ENCODE measurements at places on chromosomes 16 and 17.
A peak's percentile ranks its signal among the peaks of the same experiment; 100 is the strongest.

- no peak for DNase-seq
These were observed 102.5 kb downstream of the RBFOX3 start for GRCh38 chr17:79508291-79508716.

DNA sequence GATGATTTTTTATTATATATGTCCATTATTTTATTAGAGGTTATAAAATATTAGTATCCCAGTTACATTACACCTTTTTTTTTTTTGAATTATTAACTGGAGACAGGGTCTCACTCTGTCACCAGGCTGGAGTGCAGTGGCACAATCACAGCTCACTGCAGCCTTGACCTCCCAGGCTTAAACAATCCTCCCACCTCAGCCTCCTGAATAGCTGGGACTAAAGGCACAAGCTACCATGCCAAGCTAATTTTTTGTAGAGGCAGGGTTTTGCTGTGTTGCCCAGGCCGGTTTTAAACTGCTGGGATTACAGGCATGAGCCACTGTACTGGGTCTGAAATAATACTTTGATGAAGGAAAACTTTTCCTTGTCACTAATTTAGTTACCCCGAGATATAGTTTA lies 63.6 kb downstream of the VMP1 start:
- DNase-seq: no peak

DNA sequence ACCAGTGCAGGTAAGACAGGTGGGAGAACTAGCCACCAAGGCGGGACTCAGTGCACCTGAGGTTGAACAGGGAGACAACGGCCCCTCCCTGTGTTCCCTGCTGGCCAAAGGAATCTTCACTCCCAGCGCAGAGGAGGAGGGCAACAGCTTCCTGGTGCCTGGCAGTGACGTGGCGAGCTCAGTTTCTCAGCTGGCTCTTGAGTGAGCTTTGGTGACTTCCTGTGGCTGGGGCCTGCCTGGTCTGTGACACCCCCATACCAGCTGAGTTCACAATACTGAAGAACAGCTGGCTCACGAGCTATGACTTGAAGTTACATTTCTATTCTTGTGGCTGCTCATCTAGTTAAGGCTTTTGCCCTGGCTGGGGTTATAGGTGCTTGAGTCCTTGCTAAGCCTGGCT lies 26.1 kb downstream of the WNT9B start:
- DNase-seq: no peak

DNA sequence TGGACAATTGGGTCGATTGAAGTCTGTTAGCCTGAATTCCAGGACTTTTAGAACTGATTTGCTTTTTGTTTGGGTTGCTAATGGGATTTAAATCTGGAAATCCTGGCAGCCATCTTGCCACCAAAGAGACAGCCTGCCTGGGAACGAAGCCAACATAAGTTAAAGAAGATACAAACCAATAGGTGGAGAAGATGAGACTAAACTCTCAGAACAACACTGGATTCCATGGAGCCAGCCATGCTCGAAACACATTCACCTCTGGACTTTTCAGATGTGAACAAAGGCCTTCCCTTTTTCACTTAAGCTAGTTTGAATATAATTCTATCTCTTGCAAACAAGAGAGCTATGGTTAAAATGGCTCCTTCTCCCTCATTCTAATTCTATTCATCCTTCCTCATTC lies 135.9 kb downstream of the TOX3 start:
- no peak for DNase-seq

DNA sequence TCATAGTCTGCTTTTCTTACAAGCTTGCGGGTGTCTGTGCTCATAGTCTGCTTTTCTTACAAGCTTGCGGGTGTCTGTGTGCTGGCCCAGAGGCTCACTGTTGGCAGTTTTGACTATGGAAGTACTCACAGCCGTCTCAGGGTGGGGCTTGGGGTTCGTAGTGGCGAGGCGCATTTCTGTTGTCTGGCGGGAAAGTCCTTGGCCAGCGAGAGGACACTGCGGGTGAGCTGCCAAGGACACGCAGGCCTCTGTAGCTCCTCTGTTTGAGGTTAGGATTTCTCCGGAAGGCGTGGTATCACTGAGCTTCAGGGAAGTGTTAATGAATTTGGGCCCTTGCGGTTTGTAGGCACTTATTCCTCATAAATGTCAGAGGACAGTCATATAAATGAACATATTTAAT lies 13.5 kb downstream of the TBCD start:
- DNase-seq: no peak

GRCh38 chr16:83302853-83303252 lies 504.9 kb upstream of the HSBP1 start:
- DNase-seq: no peak

DNA sequence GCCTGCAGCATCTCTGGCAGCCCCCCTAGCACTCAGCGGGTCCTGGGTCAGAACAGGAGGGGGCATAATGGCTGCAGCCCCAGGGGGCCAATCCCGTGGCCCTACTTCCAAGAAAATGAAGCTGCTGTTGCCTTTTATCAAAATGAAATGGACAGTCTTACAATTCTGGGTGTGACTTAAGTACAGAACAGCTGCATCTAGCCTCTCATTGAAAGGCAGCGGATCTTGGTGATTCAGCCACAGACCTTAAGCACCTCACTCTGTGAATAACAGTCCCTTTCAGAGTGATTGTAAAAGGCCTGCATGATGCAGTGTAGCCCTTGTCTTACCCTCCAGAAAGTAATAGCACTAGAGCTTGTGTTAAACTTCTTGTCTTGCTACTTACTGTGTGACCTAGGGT lies 11.5 kb upstream of the UMOD start:
- no peak for DNase-seq

DNA sequence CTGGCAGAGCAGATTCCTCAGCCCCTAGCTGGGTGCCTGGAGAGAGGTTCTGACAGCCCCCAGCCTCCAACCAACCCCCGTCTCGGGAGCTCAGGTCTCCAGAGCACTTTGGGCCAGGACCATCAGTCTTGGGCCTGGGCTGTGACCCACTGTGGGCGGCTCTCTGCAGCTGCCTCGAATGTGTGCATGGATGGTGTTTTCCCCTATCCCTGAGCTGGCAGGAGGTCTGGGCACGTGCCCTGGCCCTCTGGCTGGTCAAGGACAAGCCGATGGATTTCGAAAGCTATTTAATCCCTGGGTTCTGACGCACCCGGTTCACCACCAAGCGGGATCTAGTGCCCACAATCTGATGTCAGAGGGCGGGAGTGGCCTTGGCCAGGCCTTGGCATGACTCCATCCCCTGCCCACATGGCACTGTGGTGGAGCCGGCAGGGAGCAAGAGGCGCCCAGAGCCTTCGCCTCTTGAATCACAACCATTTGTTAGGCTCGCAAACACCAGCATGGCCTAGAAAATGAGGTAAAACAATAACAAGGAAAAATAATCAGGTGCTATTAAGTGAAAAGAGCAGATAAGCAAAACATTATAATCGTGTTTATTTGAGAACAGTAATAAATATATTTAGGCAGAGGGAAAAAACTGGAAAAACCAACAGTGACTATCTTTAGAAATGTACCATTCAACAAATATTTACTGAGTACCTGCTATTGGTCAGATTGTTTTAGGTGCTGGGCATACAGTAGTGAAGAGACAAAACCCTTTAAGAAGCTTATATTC lies 69.3 kb upstream of the TOB1 start:
- DNase-seq: no peak

GRCh38 chr17:9011001-9011400 lies 10.3 kb upstream of the NTN1 start:
- DNase-seq: no peak

DNA sequence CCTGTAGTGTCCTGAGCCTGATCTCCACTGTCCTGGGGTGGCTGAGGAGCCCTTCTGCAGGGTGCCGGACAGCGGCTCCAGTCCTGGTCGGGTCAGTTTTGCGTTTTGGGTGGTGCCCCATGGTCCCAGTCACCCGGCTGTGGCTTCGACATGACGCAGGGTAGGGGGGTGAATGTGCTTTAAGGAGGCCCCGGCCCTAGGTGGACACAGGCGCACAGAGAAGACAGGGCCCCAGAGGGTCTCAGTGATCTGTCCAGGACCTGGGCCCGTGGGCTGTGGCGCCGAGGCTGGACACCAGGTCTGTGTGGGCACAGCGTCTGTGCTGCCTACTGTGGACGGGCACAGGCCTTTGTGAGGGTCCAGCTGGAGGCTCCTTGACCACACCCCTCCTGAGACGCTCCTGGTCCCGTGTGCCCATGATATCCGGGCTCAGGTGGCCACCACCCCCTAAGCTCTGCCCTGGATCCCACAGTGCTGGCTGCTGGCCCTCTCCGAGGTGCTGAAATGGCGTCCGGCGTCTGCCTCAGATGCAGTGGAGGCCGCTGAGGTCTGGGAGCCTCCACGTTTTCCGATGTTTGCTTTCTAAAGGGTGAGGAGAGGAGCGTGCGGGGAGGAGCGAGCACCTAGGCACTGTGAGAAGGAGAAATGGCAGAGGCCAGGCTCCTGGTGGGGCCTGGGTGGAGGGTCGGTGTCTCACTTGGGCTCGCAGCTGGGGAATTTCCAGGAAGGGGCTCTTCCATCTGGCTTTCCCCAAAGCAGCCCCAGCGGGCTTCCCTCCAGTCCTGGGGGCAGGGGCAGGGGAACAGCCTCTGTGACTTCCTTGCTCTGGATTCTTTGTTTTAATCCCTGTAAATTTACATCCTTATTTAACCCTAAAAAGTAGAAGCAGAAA lies 56.1 kb upstream of the ACSF3 start:
- no peak for DNase-seq

- no peak for DNase-seq
These were observed 520.7 kb downstream of the MAF start for GRCh38 chr16:79079656-79080420.

DNA sequence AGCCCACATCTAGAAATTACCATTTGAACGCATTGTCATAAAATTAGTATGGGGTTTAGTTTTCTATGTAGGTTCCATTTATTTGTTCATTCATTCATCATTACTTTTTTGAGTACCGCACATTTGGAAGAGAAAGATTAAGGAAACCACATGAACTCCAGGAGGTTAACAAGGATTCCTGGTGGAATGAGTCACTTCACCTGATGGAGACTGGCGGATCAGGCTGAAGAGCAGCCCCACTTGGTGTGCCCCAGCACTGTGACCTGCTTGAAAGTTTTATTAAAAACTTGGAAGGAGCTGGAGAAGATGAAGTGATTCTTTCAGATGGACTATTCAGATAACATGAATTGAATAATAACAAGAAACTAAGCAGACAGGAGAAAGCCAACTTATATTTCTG lies 293.6 kb upstream of the CDH11 start:
- DNase-seq: no peak

GRCh38 chr17:56978441-56979090 lies 635 bp downstream of the SCPEP1 start:
- DNase-seq: no peak

- peak; percentile 40 for DNase-seq
These were observed 4.7 kb upstream of the IL17C start for GRCh38 chr16:88633684-88634140.

GRCh38 chr16:83023640-83024039 lies 396.9 kb downstream of the CDH13 start:
- DNase-seq: no peak

- no peak for DNase-seq
These were observed 31.9 kb upstream of the CPNE2 start for GRCh38 chr16:57060323-57061083.

- DNase-seq: no peak
These were observed 34.1 kb downstream of the CUEDC1 start for GRCh38 chr17:57920916-57921703.

DNA sequence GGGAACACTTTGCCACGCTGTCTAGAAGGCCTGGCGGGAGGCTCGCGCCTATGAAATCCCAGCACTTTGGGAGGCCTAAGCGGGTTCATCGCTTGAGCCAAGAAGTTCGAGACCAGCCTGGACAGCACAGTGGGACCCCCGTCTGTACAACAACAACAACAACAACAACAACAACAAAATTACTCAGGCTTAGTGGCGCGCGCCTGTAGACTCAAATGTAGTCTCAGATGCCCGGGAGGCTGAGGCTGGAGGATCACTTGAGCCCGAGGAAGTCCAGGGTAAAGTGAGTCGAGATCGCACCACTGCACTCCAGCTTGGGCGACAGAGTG lies 297 bp upstream of the SLFN13 start:
- no peak for DNase-seq

- DNase-seq: no peak
These were observed 55.5 kb downstream of the RPH3AL start for GRCh38 chr17:296906-297690.

DNA sequence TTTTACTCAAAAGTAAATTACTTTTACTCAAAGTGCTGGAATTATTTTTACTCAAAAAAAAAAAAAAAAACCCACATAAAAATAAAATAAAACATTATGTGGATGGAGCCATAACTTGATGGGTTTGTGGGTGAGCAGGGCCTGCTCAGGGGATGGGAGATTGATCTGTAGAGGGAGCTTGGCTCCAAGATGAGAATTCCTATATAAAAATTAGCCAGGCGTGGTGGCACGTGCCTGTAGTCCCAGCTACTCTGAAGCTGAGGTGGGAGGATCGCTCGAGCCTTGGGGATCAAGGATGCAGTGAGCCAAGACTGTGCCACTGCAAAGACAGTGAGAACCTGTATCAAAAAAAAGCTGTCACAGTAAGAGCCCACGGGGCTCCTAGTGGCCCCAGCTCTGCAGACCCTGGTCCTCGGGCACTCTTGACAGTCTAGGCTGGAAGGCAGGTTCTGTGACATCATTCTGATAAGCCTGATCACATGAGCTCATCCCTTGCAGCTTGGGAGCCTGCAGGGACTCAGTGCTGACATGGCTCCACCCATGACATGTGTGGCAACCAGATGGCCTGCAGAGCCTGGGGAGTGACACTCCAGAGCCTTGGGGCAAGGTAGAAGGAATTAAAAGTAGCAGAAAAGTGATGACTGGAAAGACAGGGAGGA lies 42.5 kb downstream of the ST3GAL2 start:
- DNase-seq: no peak

GRCh38 chr16:66800856-66801255 lies 528 bp downstream of the TERB1 start:
- DNase-seq: no peak

- no peak for DNase-seq
These were observed 38.8 kb upstream of the TRAP1 start for GRCh38 chr16:3756113-3756512.

GRCh38 chr17:9472094-9472493 lies 103.5 kb downstream of the STX8 start:
- no peak for DNase-seq

DNA sequence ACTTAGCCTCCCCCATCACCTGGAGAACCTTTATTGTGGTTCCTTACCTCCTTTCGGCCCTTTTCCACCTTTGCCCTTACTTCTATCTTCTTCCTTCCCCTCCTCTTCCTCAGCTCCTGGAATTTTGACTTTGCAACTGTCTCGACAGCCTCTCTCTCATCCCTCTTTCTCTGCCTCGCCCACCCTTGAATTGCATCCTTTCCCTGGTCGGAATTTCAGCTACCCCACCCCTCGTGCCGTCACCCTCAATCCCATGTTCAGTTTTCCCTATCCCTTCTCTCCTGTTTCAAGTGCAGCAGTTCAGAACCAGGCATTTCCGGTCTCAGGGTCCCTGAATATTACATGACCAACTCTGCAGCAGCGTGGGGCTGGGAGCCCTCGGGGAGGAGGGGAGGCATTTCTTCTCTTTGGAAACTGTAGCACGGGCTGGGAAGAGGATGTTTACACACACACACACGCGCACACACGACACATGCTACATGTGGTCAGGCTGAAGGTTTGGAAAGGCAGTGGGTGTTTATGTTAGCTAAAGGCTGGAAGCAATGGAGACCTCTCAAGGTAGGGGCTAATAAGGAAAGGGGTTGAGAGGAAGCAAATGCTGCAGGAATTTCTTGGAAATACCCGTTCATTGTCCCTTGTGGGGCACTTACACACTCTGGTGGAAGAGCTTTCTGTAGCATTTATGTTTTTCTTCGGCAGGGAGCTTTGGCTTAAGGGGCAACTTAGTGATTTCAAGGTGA lies 971 bp downstream of the MINK1 start:
- no peak for DNase-seq

GRCh38 chr17:65987988-65988387 lies 203.9 kb downstream of the CEP112 start:
- DNase-seq: no peak

- no peak for DNase-seq
These were observed 19.8 kb downstream of the HOXB1 start for GRCh38 chr17:48510761-48511604.

Measured in stimulated activated CD4-positive, alpha-beta T cell treated with anti-CD3 and anti-CD28 coated beads, Interleukin-4, amount 100 ng/mL, for 4 hours (primary cell).